ENCODE measurements at places on chromosomes 12 and 14.
A peak's percentile ranks its signal among the peaks of the same experiment; 100 is the strongest.

DNA sequence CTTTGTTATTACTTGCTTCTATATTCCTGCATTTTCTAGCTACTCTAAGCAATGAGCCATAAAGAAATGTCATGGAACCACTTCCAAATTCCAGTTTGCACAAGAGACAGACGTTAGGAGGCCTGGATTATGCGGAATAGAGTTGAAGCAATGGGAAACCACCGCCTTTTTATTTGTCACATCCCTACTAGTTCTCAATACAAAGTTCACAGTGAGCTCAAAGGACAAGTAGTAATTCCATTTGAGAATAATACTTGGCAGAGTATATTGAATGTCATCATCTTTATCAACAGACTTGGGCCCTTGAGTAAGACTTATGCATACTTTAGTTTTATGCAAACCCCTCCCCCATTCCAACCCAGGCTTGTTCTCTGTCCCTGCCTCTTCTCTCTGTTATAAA, 3.7 kb upstream of the SLC15A5 start:
- no peak for ATAC-seq

- no peak for ATAC-seq
Observed at GRCh38 chr14:87767567-87767901, 225.4 kb downstream of the GALC start.

- ATAC-seq, result no peak
Observed at GRCh38 chr14:91409928-91410718, 7.5 kb downstream of the CCDC88C start.

- no peak for ATAC-seq
Observed at GRCh38 chr14:41606282-41606531, 469 bp upstream of the LRFN5 start.

DNA sequence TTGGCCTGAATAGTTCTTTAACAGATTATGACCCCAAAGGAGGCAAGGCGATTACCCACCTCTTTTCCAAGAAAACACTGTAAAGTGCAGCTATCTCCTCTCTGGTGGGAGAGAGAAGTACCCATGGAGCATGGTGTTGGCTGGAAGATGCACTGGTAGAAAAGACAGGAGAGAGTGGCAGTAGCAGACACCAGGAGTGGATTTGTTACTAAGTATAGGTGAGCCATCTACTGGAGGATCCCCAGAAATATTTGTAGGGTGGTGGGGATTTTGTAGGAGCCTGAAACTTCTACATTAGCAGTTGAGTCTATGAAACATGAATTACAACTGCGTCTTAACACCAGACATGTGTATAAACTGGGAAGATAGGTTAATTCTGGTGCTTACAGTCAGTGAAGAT, 148.0 kb downstream of the SLC38A4 start:
- ATAC-seq, result peak; percentile 77

DNA sequence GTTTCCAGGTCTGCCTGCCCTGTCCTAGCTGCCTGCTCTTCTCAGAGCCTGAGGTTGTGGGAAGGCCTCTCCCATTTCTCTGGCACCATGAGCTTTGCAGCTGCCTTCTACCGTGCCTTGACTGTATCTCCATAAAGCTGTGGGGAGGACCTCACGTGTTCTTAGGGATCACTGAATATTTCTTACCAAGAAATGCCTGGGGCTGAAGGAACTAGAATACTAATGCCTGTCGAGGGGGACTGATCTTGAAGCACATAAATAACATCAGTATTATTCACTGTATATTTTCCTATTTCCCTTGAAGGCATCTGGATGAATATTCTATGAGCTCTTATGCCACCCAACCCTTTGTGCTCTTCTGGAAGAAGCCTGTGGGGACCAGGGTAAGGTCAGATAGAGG, 103.4 kb downstream of the APAF1 start:
- no peak for ATAC-seq

DNA sequence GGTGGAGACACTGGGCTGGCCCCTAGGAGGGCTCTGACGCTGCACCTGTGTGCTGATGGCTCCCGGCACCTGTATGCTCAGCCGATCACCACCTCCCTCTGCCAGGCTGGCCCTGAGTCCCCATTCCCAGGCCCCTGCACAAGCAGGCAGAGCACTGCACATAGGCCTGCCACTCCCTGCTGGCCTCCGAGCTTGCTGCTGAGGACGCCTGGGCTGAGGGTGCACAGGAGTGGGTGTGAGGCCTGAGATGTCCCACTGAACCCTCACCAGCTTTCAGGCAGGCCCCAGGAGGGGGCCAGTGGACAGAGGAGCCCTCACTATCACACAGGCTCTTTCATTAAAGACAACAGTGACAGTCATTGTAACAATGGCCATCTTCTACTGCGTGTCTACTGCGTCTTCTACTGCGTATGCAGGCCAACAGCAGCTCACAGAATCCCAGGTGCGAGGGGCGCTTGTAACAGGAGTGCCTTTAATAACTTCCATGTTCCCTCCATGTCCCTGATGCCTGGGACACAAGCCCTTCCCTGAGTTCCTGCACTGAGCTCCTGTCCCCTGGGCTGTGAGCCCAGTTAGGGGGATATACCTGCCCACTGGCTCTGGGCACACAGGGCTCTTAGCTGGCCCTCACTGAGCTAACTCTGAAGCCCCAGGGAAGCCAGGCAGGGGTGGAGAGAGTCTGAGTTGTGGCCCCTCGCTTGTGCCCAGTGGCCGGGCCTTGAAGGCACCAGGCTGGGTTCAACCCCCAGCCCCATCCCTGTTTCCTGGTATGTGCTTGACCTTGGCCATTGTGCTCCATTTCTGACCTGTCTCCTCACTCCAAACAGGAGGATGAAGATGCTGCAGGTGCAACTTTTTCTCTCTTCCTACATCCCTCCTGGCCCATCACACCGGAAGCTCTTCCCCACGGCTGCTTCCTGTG, 71.3 kb downstream of the PRIMA1 start:
- no peak for ATAC-seq

DNA sequence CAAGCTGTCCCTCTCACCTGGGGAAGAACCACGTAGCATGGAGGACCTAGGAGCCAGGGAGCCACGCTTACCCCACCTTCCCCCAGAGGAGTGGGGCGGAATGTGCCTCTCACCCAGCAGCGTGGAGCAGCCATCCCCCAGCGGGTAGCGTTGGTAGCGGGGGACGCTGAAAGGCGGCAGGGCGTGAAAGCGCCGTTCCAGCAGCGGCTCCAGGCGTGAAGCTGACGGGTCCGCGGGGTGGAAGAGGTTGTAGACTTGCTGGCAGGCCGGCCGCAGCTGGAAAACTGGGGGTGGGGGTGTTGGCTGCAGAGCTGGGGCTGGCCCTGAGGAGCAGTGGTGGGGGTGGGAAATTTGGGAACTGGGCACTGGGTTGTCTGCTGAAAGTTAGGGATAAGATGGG, 11.9 kb downstream of the ARL6IP4 start:
- no peak for ATAC-seq

- no peak for ATAC-seq
Observed at GRCh38 chr14:93708800-93709199, 79.5 kb downstream of the PRIMA1 start.

- ATAC-seq, result peak; percentile 70
Observed at GRCh38 chr12:107749083-107749482, 11.9 kb downstream of the PRDM4 start.

GRCh38 chr12:54277823-54278276, 2.1 kb downstream of the CBX5 start:
- no peak for ATAC-seq

DNA sequence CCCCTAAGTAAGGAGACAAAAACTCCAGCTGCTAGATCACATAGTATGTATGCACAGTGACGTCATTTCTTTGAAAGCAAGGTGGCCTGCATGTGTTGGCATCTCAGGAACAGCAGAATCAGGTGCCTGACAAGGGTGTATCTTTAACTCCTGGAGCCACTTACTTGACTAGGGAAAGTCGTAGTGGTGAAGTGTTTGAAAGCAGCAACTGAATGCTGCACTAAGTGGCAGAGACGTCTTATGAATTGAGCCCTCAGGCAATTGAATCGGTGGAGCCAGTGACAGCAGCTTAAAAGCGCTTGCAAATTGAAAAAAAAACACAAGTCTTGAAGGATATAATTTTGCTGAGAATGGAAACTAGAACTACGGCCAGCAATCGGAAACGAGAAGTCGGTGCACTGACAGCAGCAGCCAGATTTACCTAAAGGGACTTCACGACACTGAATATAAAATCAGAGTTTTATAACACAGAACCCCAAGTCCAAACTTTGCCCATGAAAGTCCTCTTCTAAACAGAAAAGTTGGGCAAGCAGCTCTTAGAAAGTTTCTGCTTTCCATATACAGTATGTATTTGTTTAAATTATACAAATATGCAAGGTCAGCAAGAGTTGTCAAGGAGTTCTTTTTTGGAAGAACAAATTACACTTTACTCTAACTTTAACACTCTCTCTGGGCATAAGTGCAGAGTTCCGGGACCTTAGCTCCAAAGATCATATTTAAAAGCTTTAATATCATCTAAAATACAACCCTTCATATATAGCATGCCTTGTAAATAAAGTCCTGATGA, 1.1 kb downstream of the IGF1 start:
- ATAC-seq, result peak; percentile 36

DNA sequence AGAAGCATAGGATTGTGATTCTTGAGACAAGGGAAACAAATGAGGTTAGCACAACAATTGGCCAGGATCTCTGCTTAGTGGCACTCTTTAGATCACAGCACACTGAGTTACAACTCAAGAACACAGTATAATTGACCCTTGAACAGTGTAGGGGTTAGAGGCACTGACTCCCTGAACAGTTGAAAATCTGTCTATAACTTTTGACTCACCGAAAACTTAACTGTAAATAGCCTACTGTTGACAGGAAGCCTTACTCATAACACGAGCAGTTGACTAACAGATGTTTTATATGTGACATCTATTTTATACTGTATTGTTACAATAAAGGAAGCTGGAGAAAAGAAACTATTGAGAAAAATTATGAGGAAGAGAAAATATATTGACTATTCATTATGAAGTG, 296.1 kb downstream of the RERGL start:
- ATAC-seq, result no peak

DNA sequence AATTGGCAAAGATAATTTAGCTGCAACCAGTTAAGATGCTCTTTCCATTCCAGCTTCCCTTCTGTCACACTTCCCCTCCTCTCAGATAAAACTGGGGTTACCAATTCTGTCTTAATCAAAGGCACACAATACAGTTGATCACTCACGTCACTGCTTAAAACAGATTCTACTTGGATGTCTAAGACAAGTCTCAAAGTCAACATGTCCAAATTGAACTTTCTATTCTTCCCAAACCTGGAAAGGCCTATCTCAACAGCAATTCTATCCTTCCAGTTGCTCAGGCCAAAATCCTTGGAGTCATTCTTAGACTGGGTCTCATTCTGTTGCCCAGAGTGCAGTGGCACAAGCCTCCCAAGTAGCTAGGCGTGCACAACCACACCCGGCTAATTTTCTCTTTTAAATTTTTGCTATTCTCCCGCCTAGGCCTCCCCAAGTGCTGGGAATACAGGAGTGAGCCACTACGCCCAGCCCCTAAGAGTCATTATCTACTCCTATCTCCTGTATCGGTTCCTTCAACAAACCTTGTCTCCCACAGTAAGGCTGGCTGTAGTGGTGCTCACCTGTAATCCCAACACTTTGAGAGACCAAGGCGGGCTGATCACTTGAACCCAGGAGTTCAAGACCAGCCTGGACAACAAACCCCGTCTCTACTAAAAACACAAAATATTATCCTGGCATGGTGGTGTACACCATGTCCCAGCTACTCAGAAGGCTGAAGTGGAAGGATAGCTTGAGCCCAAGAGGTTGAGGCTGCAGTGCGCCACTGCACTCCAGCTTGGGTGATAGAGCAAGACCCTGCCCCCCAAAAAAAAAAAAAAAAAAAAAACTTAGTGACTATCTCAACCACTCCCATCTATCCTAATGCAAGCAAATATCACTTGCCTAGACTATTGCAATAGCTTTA, 4.7 kb downstream of the RPS29 start:
- no peak for ATAC-seq

DNA sequence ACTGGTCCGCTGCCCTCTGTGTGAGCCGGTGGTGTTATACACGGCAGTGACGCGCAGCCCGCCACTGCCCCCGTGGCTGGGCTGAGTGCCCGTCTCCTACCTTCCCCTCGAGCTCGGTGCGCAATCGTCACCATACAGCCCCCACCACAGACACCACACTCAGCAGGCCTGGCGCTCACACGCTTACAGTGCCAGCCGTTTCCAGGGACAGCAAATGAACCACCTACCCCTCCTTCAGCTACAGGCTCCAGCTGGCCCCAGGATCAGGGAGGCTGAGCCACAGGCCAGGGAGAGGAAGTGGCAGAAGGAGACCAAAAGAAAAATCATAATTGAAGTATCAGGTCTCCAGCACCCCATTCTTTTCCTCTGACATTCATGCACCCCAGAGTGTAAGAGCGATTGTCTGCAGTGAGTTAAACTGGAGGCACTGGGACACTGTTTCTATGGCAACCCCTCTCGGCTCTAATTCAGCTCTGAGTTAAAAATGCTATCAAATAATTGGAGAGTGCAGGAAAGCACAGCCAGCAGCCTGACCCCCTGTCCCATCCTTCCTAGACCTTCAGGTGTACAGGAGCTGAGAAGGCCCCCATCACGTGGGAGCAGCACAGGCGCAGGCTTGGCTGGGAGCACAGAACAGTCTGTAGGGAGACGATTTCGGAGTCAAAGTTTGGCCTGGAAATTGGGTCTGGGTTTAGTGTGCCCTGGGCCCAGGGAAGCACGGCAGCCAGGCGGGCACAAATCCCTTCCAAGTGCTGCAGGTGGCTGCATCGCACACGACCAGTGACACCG, 18.0 kb downstream of the LRTM2 start:
- peak; percentile 40 for ATAC-seq

- no peak for ATAC-seq
Observed at GRCh38 chr14:103332143-103332919, 1.7 kb upstream of the EIF5 start.

DNA sequence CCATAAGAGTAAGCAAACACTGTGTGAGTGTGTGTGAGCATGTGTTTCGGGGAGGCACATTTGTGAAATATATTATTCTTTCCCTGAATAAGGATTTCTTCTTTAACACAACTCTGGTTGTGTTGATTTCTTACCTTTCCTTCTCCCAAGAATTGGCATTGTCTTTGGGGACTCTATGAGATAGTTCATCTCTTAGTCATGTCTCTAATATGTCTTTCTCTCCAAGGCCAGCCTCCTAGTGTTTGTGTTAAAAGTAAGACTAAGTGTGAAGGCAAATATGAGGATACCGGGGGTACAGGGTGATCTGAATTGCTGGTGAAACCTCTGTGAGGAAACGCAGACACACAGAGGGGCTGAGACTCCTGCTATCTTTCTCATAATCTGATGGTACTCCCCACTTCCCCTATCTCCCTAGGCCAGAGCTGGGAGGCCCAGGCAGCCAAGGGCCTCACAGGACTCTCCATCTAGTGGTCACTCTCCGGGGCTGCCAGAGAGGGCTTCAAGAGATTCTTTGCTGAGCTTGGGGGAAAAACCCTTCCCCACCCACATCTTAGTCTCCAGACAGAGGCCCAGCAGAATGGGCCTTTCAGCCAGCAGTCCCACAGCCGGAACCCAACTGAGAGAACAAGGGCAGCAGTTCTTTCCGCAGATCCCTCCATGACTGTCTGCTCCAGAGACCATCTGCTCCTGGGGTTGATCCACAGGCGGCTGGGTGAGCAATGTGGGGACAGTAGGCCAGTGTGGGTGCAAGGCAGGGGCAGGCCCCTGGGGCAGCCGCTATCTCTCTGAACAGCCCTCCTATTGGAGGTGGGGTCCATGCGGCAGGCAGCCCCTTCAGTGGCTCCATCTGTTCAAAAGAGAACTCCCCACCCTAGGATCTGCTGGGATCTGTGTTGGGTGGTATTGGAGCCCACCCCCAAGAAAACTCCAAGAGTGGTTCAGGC, 5.8 kb upstream of the HOXC12 start:
- no peak for ATAC-seq

All from SK-N-SH treated with all-trans-retinoic acid at 6 μM for 48 hours (cell line).